ENCODE measurements at places on chromosomes 1 and 21.

GRCh38 chr1:230270559-230271281, 155.4 kb downstream of the PGBD5 start:
- DNase-seq = no peak

DNA sequence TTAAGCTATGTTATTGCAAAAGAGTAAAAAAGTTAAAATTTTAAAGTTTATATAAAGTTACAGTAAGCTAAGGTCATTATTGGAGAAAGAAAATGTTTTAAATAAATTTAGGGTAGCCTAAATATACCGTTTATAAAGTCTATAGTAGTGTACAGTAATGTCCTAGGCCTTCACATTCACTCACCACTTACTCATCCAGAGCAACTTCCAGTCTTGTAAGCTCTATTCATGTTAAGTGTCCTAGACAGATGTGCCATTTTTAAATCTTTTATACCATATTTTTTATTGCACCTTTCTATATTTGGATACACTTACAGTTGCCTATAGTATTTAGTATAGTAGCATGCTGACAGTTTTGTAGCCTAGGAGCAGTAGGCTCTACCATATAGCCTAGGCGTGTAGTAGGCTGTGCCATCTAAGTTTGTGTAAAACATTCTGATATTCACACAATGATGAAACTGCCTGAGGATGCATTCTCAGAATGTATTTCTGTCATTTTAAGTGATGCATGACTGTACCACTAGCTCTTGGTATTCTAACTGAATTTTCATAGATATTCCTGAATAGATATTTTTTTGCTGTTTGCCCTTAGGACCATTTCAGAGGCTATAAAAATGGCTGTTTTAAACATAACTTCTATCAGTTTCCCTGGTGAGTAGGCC, 26.8 kb downstream of the PPP2R5A start:
- DNase-seq = no peak

DNA sequence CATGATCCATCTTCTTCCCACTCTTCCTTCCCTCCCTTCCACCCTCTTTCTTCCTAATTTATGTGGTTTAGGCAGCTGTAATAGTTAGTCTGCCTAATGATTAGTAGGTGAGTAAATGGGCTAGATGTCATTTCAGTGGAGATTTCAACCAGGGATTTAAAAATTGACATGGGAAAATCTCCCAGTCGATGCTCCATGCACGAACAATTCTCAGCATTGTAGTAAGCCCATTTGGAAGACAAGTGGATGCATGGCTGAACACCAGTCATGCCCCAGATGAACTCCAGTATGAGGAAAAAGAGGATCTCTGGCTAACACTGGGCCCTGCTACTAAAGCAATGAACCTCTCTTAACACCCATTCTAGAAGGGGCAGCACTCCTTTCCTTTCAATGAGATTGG, 25.3 kb downstream of the CHI3L2 start:
- DNase-seq = no peak

GRCh38 chr1:51328926-51329325, 1.4 kb downstream of the TTC39A start:
- no peak for DNase-seq

GRCh38 chr21:41559658-41560631, 52.0 kb upstream of the TMPRSS2 start:
- no peak for DNase-seq

GRCh38 chr1:61978796-61979195, 215.9 kb upstream of the L1TD1 start:
- DNase-seq = no peak

DNA sequence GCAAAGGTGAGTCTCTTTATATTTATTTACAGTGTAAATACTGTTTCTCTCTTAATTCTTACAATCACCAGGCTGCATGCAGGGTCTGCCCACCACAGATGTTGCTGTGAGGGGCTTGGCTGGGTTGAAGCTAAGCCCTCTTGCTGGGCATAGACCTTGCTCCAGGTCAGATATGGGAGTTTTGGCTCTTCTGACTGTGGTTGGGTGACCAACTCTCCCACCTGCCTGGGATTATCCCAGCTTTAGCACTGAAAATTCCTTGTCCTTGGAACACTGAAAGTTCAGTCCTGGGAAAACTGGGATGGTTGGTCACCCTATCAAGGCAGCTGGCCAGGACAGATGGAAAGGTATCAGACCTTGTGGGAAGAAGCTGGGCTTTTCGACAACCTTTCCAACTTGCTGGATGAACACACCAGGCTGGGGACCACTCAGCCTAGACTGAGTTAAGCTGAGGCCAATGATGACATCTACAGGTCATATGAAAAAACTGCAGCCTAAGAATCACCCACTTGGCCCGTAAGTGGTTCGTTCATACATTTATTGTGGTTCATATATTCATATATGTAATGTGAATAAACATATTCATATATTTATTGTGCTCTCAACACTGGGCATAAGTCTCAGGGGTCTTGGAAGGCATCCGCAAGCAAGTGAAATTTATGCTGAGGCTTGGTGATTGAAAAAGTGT, 26.6 kb upstream of the HPDL start:
- peak; percentile 43 for DNase-seq

DNA sequence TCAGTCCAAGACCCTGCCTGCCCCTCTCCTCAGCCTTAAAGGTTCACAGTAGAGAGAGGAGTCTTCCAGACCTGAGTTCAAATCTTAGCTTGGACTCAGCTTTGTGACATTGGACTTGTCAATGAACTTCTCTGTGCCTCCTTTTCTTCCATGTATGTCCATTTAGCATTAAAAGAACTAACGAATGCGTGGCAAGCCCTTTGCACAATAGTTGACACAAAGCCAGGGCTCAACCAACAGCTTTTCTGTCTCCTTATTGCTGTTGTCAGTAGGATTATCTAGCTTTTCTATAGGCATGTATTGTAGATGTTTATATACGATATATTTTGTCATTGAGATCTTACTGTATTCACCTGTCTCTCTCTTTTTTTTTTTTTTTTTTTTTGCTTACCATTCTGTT, 450.8 kb downstream of the PTPRU start:
- no peak for DNase-seq

DNA sequence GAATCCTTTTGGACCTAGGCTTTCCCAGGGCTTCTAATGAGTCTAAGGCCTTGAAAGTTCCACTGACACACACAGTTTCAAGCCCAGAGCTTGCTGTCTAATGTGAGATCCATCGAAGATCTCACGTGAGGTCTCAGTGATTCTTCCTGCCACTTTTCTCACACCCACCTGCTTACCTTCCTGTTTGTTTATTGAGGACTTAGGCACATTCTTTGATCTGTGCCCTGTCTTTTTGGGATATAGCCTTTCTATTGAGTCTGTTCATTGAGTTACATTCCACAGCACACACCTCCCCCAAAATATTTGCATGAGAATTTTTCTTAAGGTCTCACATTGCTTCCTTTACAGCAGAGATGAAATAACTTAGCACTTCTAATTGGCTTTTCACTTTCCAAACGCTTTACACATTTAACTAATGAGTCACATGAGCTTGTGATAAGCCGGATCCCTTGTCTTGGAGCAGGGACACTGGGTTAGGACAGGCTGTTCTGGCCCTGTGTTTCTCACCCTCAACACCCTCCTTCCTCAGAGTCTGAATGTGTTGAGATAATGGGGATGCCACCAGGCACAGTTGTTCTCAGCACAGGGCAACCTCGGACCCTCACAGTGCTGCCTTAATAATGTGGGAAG, 288.3 kb downstream of the TM2D1 start:
- no peak for DNase-seq

GRCh38 chr1:53065391-53065790, 3.4 kb downstream of the PODN start:
- no peak for DNase-seq

DNA sequence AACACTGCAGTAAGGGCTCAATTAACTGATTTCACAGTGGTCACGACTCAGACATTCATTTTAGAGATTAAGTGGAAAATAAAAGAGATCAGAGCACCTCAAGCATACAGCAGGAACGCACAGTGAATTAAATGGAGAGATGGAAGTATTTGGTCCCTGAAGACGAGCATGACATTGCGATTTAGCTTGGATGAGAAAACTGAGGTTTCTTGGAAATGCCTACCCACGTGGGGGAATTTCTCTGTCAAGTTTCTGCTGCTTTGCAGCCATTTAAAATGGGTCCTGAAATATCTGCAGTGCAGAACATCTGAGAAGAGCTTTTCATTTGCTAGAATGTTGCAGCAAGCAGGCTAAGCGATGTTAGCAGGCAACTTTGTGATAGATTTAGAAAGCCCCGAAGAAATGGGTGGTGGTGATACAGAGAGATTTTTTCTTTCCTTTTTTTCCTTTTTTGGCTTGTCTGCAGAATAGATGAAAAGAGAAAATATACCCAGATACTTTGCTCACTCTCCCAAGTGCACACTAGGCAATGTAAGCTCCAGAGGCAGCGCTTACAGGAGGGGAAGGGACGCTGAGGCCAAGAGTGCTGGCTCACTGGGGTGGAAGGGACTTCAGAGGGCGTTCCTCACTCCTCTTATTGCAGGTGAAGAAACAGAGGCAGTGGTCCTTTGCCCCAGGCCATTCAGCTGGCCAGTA, 258.0 kb downstream of the KCNJ6 start:
- DNase-seq = no peak
